IMR-90 (cell line): ENCODE measurements at places on chromosomes 6 and 20. TPM values are rescaled to one million over a fixed set of nuclear protein-coding genes. Genes with fewer than 3 reads are reported as not detected.

Gene CD93
- total RNA-seq: under 0.01 TPM in 1 of 2 replicates, not detected in the other

Gene WASF1
- 3.0 and 4.4 TPM in 2 replicates for total RNA-seq

Gene BPIFA1
- total RNA-seq: not detected in 2 replicates

Gene SNX3
- total RNA-seq: 105 and 171 TPM in 2 replicates

Gene CYP21A2
- total RNA-seq: not detected in 2 replicates

Gene MYT1
- not detected in 2 replicates for total RNA-seq

Gene THBD
- under 0.01 TPM in 1 of 2 replicates, not detected in the other for total RNA-seq

Gene TDP2
- 13.6 and 25.8 TPM in 2 replicates for total RNA-seq

Gene EMILIN3
- total RNA-seq: under 0.01 TPM in 2 replicates

Gene ANGPT4
- total RNA-seq: not detected in 2 replicates

Gene EDN3
- not detected in 2 replicates for total RNA-seq

Gene PNLDC1
- not detected in 2 replicates for total RNA-seq

Gene SDCBP2
- 0.54 and 0.83 TPM in 2 replicates for total RNA-seq

Gene CEP250
- 35.1 and 38.3 TPM in 2 replicates for total RNA-seq

Gene CSNK2A1
- total RNA-seq: 151 and 193 TPM in 2 replicates

Gene ZBP1
- not detected in 2 replicates for total RNA-seq

Gene RAET1G
- total RNA-seq: 1.3 and 2.2 TPM in 2 replicates

Gene CFB
- total RNA-seq: 1.4 and 1.8 TPM in 2 replicates

Gene PIGU
- 11.1 and 16.1 TPM in 2 replicates for total RNA-seq

Gene PTPRT
- total RNA-seq: not detected in 2 replicates

Gene RAD21L1
- total RNA-seq: under 0.01 TPM in 1 of 2 replicates, not detected in the other

Gene MCUR1
- total RNA-seq: 4.1 and 5.6 TPM in 2 replicates

Gene SYCP2
- total RNA-seq: 0.18 and 0.56 TPM in 2 replicates

Gene PXT1
- not detected in 2 replicates for total RNA-seq

Gene POM121L2
- total RNA-seq: not detected in 2 replicates
